ENCODE measurements at places on chromosomes 4 and X.

DNA sequence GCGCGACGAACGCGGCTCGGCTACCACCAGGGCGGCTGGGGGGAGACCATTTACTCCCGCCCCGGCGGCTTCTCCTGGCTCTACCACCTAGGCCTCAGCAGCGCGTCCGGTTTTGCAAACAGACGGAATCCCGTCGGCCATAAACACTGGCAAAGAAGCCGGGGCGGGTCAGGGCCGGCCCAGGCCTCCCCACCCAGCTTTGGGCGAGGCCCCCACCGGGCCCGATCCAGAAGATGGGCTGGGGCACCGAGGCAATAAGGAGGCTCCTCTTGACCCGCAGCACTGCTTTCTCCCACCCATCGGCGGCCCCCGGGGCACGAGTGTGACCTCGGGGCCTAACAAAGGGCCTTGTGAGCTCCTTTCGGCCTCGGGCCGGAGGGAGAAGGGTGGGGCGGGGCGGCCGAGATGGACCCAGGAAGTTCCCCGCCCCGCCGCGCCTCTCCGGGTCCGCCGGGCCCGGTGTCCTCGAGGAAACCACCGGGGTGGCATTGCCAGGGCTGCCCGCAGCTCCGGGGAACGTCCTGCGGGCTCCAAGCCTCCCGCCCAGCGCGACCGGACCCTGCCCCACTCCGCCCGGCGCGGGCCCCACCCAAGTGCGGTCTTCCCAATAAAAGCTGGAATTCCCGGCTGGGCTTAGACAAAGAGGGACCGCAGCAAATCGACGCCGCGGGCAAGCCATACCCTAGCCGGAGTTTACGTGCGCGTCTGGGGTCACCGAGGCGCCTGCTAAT lies 5.9 kb downstream of the BCOR start:
- DNase-seq = no peak

GRCh38 chr4:20272411-20272872 lies 20.7 kb downstream of the SLIT2 start:
- no peak for DNase-seq

GRCh38 chrX:120462370-120462769 lies 6.7 kb downstream of the LAMP2 start:
- DNase-seq = no peak

GRCh38 chrX:39063037-39063436 lies 261.8 kb downstream of the MID1IP1 start:
- no peak for DNase-seq

GRCh38 chr4:11428899-11429698 lies 405 bp upstream of the HS3ST1 start:
- DNase-seq = peak; percentile 79

DNA sequence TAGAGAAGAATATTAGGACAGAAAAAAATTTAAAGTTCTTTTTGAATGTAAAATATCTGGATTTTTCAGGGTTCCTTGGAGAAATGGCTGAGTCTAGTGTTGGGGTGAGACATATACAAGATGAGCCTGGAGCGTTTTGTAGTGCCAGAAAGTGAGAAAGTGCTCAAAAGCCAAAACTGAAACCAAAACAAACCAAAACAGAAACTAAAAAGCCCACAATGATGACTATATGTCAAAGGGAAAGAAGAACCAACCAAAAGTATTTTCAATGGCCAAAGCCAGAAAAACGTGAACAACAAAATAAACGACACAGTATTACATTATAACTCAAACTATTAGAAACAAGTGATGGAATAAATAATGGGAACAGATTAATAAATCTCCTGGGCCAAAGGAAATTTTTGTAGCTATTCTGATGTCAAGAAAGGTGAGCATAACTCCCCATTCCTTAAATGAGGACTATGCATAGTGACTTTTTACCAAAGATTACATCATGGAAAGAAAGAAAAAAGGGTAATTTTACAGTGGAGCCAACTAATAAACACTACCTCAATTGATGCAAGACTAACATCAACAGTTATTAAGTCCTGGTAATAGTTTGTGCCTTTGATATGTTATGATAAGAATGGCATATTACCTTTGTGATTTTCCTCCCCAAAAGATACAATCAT lies 1137.6 kb downstream of the C4orf33 start:
- no peak for DNase-seq

GRCh38 chr4:155667222-155667567 lies 547 bp downstream of the GUCY1A1 start:
- DNase-seq = peak; percentile 79

- no peak for DNase-seq
These were observed 4.3 kb downstream of the TMPRSS11E start for GRCh38 chr4:68451246-68452211.

DNA sequence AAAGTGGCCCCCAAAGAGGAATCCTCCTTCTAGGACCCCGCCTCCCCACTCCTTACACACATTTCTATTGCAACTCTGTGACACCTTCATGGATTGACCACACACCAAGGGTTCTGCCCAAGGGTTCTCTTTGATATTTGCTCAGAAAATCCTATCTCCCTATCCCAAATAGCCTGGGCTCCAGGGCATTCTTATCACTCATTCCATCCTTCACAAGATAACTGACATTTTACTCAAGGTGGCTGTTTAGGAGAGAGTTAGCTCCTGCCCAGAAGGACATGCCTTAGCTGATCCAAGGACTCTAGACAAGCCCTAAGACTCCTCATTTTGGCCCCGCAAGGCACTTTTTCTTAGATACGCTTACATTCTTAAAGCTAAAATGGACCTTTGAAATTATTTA lies 47.4 kb downstream of the ATXN3L start:
- DNase-seq = no peak

- no peak for DNase-seq
These were observed 214.5 kb downstream of the FBXW7 start for GRCh38 chr4:152321398-152321797.

DNA sequence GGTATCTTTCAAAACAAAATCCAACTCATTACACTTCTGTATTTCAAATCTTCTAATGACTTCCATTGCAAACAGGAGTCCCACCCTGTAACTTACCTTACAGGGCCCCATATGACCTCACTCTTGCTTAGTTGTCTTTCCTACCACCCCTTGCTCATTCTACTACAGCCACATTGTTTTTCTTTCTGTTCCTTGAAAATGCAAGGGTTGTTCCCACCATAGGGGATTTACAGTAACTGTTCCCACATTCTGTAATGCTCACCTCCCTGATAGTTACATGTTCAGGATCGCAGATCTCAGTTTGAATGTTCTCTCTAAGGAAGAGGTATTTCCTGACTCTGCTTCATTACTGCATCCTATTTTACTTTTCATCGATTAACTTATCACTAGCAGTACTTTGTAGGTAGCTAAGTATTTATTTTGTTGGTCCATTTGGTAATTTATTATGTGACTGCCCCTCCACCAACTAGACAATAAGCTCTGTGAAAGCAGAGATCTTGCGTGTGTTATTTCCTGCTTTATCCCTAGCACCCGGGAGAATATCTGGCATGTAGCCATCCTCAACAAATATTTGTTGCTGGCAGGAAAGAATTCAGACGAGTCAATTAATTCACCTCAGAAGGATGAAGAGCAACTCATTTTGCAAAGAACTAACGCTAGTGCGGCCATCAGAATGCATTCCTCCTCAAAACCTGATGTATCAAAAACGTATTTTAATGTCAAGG lies 21.4 kb downstream of the MAOB start:
- peak; percentile 31 for DNase-seq

DNA sequence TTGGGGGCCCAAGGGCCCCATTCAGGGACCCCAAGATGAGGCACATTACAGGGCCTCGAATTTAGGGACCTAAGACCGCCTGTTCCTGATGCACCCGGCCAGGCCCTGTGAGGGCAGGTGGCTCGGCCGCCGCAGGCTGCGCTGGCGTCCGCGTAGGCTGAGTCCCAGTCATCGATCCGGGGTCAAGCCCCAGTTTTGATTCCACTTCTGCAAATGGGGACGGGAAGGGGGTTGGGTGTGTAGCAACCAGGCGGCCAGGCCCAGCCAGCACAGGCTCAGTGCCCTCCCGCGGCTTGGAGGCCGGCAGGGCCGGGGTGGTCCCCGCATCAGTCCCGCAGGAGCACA lies 327 bp downstream of the PNPLA4 start:
- DNase-seq = no peak

- DNase-seq = no peak
These were observed 14.4 kb upstream of the ASMTL start for GRCh38 chrX:1466971-1467561.

GRCh38 chr4:74244049-74244448 lies 64.2 kb upstream of the EPGN start:
- no peak for DNase-seq

- no peak for DNase-seq
These were observed 903.0 kb downstream of the FSTL5 start for GRCh38 chr4:161260819-161261218.

DNA sequence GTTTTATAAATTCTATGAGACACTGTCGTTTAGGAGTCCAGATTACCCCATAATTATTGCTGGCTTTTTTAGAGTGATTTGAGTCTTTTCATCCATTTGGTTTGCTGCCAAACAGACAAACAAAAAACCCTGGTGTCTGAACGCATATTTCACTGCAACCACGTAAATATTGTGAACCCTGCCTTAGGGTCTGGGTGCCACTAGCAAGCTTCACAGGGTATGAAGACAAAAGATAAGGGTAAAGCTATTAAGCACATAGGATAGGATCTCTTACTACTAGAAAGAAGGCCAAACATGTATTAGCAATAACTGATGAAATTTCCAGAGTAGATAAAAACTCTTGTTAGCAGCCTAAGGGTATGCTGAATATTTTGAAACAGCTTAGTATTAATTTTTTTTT lies 143.3 kb downstream of the BANK1 start:
- no peak for DNase-seq

DNA sequence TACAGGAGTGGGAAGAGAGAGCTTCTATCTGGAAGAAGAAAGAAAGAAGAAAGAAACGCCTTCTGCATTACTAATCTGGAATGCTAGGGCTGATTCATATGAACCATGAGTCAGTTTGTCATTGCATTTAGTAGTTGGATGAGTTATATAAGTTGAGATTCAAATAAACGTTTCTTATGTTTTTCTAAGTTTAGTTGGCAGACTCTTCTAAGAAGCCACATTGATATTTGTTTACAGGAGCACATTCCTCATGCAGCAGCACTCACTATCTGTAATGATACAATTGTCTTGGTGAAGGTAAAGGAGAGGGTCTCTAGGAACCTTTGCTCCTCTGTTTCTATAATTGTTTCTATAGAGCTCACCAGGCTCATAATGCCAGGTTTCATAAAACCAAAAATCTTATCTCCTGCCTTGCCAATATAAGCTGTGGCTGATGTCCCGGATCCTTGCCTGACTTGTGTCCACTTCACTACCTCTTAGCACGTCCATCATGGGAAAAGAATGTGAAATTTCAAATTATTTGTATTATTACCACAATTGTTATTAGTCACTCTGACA lies 39.5 kb downstream of the HOPX start:
- no peak for DNase-seq

DNA sequence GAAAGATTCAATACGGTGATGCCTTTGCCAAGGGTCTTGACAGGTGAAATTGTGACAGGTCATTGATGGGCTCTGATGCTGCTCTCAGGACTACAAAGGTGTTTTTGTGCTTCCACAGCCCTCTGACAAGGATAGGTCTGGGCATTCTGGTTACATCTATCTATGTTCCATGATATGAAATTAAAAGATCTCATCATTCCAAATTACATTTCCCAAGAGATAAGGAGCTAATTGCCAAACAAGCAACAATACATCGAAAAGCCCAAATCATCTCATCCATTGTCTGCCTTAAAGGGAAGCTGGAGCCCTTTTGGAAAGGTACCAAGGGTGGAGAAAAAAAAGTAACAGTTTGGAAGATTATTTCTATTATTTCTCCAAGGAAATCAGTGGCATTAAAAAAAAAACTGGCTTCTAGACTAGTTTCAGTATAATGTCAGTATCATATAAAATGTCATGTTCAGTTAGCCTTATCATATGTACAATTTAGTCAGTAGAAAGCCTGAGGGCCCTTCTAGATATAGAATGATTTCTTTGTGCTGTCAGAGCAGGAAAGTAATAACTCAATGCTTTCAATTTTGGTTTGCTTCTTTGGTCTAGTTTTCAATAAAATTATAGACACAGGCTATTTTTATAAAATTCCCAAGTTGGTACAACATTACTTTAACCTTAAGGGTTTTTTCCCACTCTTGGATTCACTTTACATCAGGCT lies 224.5 kb upstream of the GPRIN3 start:
- no peak for DNase-seq

- no peak for DNase-seq
These were observed 642.4 kb downstream of the TRIML1 start for GRCh38 chr4:188781655-188782054.

GRCh38 chr4:33316578-33316977 lies 2596.4 kb downstream of the PCDH7 start:
- no peak for DNase-seq

- no peak for DNase-seq
These were observed 326.3 kb downstream of the ARHGAP10 start for GRCh38 chr4:148057984-148058859.

- no peak for DNase-seq
These were observed 569.4 kb downstream of the TRAM1L1 start for GRCh38 chr4:116515959-116516358.

DNA sequence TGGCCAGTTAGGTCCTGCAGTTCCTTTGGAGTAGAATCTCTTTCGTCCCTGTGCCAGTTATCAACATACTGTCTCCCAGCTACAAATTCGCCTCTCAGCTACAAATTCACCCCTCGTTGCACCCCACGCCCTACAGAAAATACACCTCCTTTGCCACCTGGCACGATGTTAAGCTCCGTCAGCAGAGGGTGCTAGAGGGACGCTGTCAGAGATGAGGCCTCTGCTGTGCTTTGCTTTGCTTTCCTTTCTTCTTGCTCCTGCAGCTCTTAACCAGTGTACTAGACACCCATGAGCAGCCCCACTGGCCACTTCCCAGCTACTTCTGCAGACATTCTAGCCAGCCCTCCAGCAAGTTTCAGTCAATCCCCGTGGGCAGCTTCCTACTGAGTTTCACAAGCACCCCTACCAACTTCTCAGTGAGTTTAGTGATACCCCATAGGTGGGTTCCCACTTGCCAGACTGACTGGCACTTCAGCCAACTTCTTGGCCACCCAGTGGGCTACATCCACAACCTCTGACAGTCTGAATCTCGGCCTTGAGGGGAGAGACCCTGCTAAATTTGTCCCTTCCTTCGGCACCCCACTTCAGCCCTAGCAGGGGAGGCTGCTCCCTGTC lies 21.8 kb downstream of the HAUS3 start:
- peak; percentile 84 for DNase-seq

GRCh38 chr4:176849076-176849475 lies 56.4 kb upstream of the VEGFC start:
- DNase-seq = no peak

- DNase-seq = no peak
These were observed 122.7 kb downstream of the CBLL2 start for GRCh38 chrX:22395372-22395771.

DNA sequence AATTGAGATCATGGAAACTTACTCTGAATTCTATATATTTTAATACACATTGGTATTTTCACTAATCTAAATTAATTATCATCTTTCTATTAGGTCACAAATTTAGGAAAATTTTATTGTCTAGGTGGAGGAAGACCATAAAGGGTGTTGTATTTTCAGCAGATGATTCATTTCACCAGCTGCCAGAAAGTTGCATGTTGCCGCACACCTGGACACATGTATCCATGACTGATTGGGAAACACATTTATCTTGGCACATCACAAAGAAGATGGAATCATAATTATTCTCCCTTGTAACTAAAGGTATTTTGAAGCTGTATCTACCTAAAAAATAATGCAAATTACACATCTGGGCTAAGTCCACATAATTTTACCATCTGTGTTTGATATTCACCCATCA lies 33.1 kb downstream of the SLC7A11 start:
- DNase-seq = no peak
